ENCODE measurements at places on chromosomes 16 and 17.

DNA sequence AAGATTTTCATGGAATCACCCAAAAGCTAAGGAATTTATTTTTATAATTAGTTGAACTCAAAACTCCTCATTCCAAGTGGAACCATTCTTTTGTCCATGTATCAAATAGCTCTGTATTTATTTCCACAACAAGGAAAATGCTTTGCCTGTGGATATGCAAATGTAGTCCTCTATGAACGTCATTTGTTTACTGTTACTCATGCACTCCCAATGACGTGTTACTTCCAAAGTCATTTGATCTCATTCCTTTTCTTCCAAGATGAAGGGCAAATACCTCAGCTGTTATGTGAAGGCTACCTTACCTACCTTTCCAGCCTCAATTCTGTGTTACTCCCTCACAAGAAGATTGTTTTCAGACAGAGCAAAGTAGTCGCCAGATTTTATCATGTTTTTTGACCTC, 83.7 kb downstream of the ITFG1 start:
- DNase-seq, result no peak

GRCh38 chr17:6327007-6327406, 107.9 kb downstream of the AIPL1 start:
- DNase-seq, result peak; percentile 4

- no peak for DNase-seq
Observed at GRCh38 chr17:7329997-7330637, 982 bp upstream of the NEURL4 start.

GRCh38 chr17:29156781-29157180, 23.4 kb downstream of the MYO18A start:
- DNase-seq, result no peak

GRCh38 chr17:75869282-75870141, 8.9 kb downstream of the TRIM47 start:
- no peak for DNase-seq

GRCh38 chr17:76251478-76252039, 11.3 kb upstream of the RNF157 start:
- no peak for DNase-seq

DNA sequence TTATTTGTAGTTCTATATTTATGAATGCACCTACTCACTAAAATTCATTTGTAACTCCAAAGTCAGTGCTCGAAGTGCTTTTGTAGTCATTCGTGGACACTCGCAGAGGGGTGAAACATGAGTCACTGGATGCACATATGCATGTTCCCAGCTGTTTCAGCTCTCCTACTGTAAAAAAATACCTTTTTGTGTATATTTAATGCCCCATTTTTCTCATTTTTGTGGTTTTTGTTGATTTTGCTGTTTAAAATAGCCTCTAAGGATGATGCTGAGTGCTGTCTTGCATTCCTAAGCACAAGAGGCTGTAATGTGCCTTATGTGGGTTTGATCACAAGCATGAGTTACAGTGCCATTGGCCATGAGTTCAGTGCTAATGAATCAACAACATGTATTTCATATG, 30.6 kb downstream of the CENPV start:
- no peak for DNase-seq

DNA sequence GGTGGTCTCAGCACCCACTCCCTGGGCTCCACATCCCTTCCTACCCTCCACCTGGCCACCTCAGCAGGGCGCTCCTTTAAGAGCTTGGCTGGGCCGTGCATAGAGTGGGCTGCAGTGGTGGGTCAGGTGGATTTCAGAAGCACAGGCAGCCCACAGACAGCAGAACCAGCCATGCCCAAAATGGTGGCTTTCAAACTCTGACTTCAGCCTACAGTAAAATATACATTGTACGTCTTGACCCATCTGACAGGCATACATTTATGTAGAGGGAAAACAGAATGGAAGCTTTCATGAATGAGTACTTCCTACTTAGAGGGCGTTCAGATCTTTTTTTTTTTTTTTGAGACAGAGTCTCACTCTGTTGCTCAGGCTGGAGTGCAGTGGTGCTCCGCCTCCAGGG, 26.0 kb upstream of the LASP1NB start:
- no peak for DNase-seq

GRCh38 chr17:855569-855968, 73.4 kb downstream of the MRM3 start:
- no peak for DNase-seq

- no peak for DNase-seq
Observed at GRCh38 chr16:77956231-77956630, 66.1 kb upstream of the CLEC3A start.

GRCh38 chr17:34859652-34860051, 101.6 kb downstream of the CCT6B start:
- DNase-seq, result no peak

DNA sequence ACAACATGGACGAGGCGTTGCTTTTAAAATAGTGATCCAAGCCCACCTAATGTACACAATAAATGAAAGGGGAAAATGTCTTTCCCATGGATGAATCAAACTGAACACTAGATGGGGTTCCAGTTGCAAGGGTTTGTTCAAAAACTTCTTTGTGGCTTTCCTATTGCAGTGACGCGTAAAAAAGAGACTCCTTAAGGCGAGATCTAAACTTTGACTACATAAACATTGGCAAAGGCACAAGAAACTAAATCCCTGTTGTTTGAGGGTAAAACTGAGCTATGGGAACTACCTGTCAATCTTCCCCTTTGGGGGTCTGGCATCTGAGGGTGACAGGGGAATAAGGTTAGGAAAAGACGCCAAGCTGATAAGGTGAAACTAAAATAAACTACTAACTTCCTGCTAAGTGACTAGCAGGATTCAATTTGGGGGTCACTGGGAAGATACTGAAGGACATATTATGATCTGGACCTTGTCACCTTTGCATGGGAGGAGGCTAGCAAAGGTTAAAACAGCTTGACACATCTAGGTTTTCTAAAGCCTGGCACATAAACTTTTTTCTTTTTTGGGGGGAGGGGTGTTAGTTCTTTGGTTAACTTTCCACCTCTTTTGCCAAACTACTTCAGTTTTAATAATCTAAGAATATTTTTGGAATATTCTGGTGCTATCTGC, 4.7 kb downstream of the SALL1 start:
- DNase-seq, result no peak

- DNase-seq, result peak; percentile 70
Observed at GRCh38 chr16:4625560-4626159, 1.0 kb downstream of the MGRN1 start.

GRCh38 chr17:40281663-40282062, 6.0 kb upstream of the CDC6 start:
- DNase-seq, result no peak

DNA sequence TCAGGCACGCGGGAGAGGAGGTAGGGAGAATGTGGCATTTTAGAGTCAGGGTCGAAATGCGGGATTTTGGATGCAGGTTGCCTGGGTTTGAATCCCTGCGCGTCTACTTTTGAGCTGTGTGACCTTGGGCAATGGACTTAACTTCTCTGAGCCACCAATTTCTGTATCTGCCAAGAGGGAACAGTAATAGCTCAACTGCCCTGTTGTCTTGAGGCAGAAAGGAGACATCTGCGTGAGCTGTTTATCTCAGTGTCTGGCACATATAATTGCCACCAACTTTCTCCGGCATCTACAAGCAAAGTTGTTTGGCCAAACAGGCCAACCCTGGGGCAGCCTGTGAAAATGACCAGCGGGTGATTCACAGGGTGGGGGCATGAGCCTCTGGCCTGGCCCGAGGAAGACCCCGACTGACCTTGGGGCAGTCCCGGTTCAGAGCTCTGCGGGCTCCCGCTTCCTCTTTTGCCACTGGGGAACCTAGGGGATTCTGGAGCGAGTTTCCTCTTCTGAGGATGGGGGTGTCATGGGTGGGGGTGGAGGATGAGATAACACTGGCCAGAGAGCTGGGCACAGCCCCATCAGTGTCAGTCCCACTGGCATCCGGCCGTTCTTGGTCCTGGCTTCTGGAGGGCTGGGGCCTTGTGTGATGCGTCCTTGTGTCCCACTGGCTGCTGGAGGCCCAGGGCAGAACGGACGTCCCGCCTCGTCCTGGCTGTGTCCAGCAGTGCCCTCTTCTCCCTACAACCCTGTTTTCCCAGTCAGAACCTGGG, 1.3 kb downstream of the SNN start:
- DNase-seq, result peak; percentile 70

GRCh38 chr16:85466989-85467388, 146.1 kb upstream of the GSE1 start:
- DNase-seq, result no peak

GRCh38 chr17:28885363-28885762, 12.2 kb downstream of the FLOT2 start:
- no peak for DNase-seq

GRCh38 chr16:26981266-26981938, 85.3 kb upstream of the C16orf82 start:
- no peak for DNase-seq

DNA sequence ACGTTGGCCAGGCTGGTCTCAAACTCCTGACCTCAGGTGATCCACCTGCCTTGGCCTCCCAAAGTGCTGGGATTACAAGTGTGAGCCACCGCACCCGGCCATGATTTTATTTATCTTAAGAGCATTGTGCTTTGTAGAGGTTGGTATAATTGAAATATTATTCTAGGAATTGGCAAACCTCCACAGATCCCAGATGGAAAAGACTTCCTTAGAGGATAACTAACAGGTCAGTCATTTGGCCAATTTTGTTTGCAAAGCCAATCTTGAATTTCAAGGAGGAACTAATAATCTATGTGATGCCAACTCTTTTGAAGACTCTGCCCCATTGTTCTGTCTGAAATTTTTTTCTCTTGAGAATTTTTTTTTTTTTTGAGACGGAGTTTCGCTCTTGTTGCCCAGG, 46.7 kb upstream of the SLC5A10 start:
- DNase-seq, result no peak

- DNase-seq, result no peak
Observed at GRCh38 chr16:1311738-1312466, 2.5 kb downstream of the UBE2I start.

GRCh38 chr16:73553941-73554660, 506.2 kb upstream of the ZFHX3 start:
- no peak for DNase-seq

DNA sequence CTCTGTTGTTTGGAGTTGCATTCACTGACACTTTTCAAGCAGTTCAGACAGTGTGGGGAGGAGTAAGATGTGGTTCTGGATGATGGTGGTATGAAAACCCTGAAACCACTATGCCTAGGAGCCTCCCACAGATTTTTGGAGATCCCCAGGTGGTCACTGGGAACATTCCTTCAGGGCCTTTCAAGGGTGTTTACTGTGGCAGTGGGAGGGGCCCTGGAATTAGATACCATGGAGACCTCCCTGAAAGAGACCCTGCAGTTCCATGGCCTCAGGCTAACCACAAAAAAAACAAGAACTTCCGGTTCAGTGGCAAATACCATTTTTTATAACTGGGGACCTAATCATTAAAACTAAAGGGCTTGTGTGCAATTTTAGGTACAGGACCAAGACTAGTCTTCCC, 79.9 kb downstream of the TMEM100 start:
- DNase-seq, result peak; percentile 24

Measured in KBM-7 (cell line).